ENCODE measurements at places on chromosomes 1 and 21. TPM values are rescaled to one million over a fixed set of nuclear protein-coding genes. Genes with fewer than 3 reads are reported as not detected.
A peak's percentile ranks its signal among the peaks of the same experiment; 100 is the strongest.

The HSD3B2 gene
- total RNA-seq = not detected

The CCDC181 gene
- total RNA-seq = 1.0 TPM

GRCh38 chr1:39344394-39345154, 140.1 kb downstream of the MACF1 start:
- no peaks in the 10 kb centered on the region for H3K27me3 ChIP-seq
- H3K36me3 ChIP-seq = peaks cover 100% of the 10 kb centered on the region
- no peaks in the 10 kb centered on the region for H3K4me1 ChIP-seq
- DNase-seq = no peak
- H3K4me3 ChIP-seq = no peak overlapping the region

GRCh38 chr1:218965821-218966220, 207.9 kb upstream of the LYPLAL1 start:
- no peaks in the 10 kb centered on the region for H3K27me3 ChIP-seq
- no peak overlapping the region for H3K27ac ChIP-seq
- H3K4me1 ChIP-seq = no peaks in the 10 kb centered on the region
- no peaks in the 10 kb centered on the region for H3K36me3 ChIP-seq

DNA sequence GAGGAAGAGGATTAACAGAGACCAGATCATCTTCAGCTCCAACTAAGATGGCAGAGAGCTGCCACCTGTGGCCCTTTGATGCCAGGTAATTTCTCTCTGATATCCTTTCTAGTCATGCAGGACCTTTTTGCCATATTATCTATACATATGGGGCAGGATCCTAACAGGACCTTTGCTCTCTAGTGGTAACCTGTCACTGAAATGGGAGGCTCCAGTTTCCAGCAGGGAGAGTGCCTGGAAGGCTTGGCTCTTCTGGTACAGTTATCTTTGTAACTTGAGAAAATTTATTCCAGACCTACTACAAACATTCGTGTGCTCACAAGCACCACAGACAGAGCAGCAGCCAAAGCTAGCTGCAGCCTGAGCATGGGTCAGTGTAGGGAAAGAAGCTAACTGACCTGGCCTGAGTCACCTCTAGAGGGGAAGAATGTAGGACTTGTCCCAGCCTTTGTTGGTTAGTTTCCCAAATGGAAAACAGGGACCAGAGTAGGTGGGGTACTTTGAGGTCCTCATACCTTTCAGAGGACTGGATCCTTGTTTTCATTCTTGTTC, 86.5 kb upstream of the MACF1 start:
- H3K27ac ChIP-seq = no peak overlapping the region
- H3K36me3 ChIP-seq = no peaks in the 10 kb centered on the region
- H3K4me1 ChIP-seq = peaks cover 39% of the 10 kb centered on the region
- no peak overlapping the region for H3K4me3 ChIP-seq

DNA sequence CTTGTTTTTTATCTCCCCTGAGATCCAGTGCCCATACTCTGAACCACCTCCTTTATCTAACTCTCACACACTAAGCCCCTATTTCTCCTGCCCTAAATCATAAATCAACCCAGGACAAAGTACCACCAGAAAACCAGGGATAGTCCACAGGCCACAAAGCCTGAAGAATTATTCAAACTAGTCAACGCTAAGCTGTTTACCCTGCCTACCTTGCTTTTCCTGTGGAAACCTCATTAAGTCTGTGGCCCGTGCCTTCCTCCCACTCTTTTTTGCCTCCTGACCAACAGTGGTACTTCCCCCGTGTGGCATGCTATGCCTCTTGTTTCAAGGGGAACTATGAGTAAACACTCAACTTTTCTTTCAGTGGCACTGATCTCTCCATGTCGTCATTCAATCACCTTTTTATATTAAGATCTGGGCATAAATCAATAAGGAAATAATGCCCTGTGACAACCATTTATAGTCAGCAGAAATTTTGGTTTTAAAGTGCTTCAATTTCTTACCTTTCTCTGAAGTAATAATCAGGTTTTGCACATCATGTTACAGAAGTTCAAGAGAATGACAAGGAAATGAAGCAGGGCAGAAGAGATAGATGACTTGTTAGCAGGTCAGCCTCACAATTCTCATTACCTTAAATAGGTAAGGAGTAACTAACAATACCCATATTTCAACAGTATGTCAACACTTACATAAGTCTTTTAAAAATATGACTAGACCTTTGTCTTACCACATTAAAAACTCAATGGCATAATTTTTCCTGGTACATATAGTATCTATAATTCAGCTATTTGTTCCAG, 32.1 kb downstream of the EYA3 start:
- H3K36me3 ChIP-seq = peaks cover 4% of the 10 kb centered on the region
- DNase-seq = no peak
- no peaks in the 10 kb centered on the region for H3K27me3 ChIP-seq
- H3K27ac ChIP-seq = no peak overlapping the region
- H3K4me3 ChIP-seq = no peak overlapping the region

GRCh38 chr1:27863538-27863915, 8.8 kb upstream of the THEMIS2 start:
- no peak for DNase-seq
- H3K27ac ChIP-seq = peak overlapping the region; percentile 42
- no peaks in the 10 kb centered on the region for H3K27me3 ChIP-seq
- H3K36me3 ChIP-seq = no peaks in the 10 kb centered on the region
- peaks cover 56% of the 10 kb centered on the region for H3K4me1 ChIP-seq

DNA sequence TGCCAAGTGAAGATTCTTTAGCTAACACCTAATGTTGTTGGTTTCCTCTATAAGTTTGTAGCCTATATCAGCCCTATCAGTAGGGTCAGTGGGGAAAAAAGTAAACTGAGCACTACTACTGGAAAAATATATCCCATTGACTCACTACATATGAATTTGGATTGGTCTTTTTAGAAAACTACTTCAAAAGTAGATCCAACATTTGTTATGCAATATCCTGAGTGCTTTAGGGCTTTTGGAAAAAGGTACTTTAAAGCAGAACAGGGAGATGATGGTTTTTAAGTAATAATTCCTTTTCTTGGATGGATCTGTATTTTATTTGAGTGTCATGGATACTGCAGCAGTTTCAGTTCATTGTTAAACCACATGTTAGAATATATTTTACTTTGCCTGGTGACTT, 7.1 kb downstream of the C1orf21 start:
- no peak for DNase-seq
- H3K27ac ChIP-seq = no peak overlapping the region
- peaks cover 87% of the 10 kb centered on the region for H3K4me1 ChIP-seq
- no peaks in the 10 kb centered on the region for H3K27me3 ChIP-seq
- H3K4me3 ChIP-seq = no peak overlapping the region
- H3K36me3 ChIP-seq = no peaks in the 10 kb centered on the region

DNA sequence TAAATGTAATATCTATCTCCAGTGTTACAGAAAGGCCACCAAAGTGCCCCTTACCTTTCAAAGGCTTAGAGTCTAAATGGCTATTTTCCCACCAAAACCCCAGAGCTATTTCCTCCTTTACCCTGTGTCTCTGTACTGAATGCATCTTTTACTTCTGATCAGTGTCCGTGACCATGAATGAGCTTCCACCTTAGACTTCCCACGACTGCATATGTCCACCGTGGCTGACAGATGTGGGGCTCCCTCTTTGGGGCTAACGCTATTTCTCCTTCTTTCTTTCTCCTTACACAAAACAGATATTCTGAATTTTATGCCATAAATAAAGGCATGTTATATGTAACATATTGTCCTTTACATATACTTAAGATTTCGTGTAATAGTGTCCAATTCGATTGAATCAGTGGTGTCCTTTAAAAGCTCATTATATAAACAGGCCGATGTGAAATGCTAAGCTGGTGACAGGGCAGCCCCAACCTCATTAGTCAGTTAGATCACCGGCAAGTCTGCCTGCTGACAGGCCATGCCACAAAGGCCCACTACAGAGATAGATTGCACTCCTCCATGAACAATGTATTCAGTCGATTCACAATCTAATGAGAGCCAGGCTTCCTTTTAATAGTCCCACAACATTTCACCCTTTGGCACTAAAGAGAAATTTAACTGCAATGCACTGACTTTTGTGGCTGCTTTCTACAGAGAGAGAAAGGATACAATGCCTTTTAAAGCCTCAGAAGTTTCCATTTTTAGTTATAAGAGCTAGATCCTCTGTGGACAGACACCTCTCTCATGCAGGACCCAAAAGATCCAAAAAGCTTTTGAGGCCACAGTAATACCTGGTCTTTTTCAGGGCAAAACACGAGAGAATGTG, 297.9 kb downstream of the PCP4 start:
- H3K4me1 ChIP-seq = no peaks in the 10 kb centered on the region
- no peak overlapping the region for H3K27ac ChIP-seq
- no peaks in the 10 kb centered on the region for H3K36me3 ChIP-seq
- no peak overlapping the region for H3K4me3 ChIP-seq
